Foreskin melanocyte (primary cell): ENCODE measurements at places on chromosomes 3 and 15.

- no peak for DNase-seq
These were observed 378.9 kb downstream of the PTPRG start for GRCh38 chr3:61940236-61940635.

DNA sequence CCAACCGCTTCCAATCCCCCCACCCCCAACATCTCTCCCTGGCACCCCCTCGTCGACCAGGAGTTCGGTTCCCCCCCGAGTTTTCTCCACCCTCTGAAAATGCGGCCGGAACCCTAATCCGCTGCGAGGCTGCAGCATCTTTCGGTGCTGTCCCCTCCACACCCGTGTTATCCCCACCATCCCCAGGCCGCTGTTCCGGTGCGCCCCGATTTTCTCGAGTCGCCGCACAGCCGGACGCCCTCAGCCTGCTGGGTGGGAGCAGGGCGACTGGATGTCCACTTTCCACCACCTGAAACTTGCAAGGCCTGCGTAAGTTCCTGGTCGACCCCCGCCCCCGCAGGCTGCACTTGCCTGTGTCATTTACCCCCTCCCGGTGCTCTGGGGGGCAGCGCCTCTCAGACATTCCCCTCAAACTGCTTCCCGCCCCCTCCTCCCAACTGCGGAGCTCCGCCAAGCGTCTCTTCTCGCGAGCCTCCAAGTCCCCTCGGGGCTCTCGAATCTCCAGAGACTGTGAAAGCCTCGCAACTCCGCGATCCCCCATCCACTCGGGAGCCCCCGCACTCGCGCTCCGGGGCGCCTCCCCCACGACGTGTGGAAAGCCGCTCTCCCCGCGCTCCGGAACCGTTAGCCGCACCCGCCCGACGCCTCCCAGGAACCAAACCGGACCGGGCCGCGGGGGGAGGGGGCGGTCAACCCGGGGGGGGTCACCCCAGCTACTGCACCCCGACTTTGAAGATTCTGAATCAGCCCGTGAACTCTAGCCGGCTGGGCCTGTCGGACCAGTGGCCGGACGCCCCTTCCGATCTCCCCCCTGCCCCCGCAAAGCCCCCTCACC, 566 bp downstream of the ETV5 start:
- DNase-seq: peak; percentile 55

- no peak for DNase-seq
These were observed 69.2 kb downstream of the ISG20 start for GRCh38 chr15:88707771-88708654.

- DNase-seq: no peak
These were observed 11.4 kb upstream of the RASGRF1 start for GRCh38 chr15:79101866-79102581.

DNA sequence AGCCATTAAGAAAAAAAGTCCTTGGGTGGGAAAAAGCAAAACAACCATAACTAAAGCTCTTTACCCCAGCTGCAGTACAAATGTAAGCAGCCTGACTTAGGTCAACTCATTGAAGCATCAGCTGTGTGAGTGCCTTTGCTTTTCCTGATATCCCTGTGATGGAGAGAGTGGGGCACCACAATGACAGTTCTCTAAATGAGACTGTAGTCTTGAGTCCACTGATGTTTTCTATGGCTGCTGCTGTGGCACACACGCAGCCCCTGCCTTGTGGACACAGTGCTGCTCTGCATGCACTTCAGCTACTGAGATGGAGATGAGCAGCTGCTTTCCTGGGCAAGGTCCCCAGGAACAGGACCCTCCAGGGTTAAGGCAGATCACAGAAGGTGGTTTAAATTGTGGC, 173.2 kb downstream of the KCNAB1 start:
- no peak for DNase-seq

GRCh38 chr3:135197246-135197645, 402.2 kb downstream of the EPHB1 start:
- DNase-seq: peak; percentile 64

GRCh38 chr3:151537726-151538125, 76.9 kb upstream of the IGSF10 start:
- no peak for DNase-seq
